CD4-positive, alpha-beta T cell treated with Interferon gamma for 1 hour (primary cell): ENCODE measurements at places on chromosomes 3 and 15.
A peak's percentile ranks its signal among the peaks of the same experiment; 100 is the strongest.

GRCh38 chr3:57256844-57257243, 29.3 kb downstream of the APPL1 start:
- DNase-seq, result no peak

GRCh38 chr3:110685630-110686029, 386.0 kb upstream of the NECTIN3 start:
- DNase-seq, result no peak

GRCh38 chr3:17747890-17748247, 5.4 kb upstream of the TBC1D5 start:
- no peak for DNase-seq

- DNase-seq, result no peak
These were observed 117.4 kb downstream of the ATG7 start for GRCh38 chr3:11389386-11390268.

DNA sequence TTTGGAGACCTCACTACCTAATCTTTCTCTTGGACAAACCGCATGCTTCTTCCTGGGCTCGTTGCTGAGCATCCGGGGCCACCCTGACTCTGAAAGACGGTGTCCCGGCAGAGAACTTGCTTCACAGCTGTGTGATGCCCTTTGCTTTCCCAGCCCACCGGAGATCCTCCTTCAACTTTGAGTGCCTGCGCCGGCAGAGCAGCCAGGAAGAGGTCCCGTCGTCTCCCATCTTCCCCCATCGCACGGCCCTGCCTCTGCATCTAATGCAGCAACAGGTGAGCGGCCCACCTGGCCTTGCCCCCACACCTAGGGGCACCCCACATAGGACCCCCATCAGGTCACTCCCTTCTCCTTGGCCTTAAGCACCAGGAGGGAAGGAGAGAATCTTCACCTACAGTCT, 37.7 kb downstream of the CHDH start:
- no peak for DNase-seq

DNA sequence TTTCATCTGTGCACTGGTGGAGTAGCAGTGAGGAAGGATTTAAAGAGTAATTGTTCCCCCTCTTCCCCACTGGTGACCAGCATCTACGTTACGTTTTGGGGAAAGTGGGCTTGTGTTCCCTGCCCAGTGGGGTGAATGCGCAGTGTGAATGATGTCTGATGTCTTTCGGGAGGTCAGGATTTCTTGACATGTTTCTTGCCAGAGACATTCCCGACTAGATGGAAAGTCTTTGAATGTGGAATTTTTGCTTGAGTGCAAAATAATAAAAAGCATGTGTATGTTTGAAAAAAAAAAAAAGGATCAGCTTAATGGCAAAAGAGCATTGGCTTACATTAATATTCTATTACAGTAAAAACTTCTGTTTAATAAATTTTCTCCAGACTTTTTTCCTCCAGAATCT, 632.2 kb downstream of the FOXP1 start:
- no peak for DNase-seq

DNA sequence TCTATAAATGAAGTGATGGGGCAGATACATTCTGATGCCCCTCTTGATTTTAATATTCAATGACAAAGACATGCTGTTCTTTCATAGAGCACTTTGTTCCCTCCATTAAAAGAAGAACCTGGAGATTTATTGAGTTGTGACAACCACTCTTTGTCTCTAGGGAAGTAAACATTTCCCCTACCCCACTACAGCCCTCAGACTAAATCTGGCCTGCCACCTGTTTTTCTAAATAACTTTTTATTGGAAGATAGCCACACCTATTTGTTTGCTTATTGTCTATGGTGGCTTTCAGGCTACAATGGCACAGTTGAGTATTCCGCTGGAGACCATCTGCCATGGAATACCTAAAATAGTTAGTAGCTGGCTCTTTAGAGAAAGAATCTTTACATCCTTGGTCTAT, 41.2 kb upstream of the ZNF385D start:
- no peak for DNase-seq

- DNase-seq, result no peak
These were observed 65.6 kb downstream of the NIPA2 start for GRCh38 chr15:22903961-22904534.

- no peak for DNase-seq
These were observed 927.7 kb downstream of the ROBO2 start for GRCh38 chr3:77967621-77968020.

DNA sequence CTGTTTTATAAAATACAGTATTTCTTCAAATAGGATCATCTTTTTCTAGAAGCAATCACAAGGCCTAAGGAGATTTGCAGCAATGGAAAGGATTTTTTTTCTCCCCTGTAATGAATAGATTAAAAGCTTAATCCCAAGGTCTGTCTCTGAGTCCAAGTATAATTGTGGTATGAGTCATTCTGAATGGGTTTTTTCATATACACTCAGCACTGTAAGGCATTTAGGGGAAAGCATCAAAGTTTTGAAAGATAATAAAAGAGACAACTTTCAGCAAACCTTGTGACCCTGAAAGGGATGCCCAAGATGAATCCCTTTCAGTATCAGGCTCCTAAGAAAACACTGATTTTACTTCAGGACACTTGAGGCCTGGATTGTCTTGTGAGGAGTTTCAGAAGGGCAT, 23.3 kb upstream of the LARS2 start:
- no peak for DNase-seq

DNA sequence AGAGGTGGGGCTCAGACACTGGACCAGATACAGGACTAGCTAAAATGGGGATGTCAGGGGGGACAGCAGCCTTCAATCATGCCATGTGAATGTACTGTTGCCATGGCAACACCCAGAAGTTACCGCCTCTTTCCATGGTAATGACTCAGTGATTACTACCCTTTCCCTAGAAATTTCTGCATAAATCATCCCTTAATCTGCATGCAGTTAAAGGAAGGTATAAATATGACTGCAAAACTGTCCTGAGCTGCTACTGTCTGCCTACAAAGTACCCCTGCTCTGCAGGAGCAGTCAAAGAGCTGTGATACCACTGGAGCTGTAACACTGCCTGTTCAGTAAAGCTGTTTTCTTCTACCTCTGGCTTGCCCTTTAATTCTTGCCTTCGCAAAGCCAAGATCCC, 168.2 kb downstream of the PEAK1 start:
- DNase-seq, result no peak

DNA sequence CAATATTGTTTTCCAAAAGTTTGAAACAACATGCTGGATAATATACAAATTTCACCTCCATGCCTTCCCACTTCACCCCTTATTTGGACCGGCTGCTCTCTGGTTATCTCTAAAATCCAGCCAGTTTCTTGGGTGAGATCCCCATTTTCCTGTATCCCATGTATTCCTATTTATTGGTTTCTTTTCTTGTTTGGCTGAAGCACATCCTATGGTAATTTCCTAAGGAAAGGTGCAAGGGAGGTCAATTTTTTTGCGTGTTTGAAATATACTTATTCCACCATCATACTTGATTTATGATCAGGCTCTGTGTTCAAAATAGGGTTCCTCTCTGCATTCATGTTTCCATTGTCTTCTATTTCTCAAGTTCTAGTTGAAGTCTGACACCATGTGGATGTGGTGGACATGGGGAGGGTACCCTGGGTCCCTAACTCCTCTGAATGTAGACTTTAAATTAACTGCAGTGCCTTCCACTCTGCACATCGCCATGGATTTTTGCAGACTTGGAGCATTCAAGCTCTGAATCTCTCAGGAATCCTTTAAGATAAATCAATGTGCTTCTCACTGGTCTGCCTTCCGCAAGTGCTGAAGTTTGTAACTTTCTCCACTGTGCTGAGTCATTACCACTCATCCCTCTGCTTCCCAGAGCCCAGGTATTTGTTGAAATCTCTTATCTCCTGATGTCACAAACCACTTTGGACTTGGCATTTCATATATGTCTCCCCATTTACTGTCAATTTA, 52.1 kb upstream of the TLE3 start:
- no peak for DNase-seq

- DNase-seq, result no peak
These were observed 43.9 kb downstream of the DGKG start for GRCh38 chr3:186318135-186318534.

- DNase-seq, result no peak
These were observed 169.9 kb downstream of the AKAP13 start for GRCh38 chr15:85550283-85550682.

DNA sequence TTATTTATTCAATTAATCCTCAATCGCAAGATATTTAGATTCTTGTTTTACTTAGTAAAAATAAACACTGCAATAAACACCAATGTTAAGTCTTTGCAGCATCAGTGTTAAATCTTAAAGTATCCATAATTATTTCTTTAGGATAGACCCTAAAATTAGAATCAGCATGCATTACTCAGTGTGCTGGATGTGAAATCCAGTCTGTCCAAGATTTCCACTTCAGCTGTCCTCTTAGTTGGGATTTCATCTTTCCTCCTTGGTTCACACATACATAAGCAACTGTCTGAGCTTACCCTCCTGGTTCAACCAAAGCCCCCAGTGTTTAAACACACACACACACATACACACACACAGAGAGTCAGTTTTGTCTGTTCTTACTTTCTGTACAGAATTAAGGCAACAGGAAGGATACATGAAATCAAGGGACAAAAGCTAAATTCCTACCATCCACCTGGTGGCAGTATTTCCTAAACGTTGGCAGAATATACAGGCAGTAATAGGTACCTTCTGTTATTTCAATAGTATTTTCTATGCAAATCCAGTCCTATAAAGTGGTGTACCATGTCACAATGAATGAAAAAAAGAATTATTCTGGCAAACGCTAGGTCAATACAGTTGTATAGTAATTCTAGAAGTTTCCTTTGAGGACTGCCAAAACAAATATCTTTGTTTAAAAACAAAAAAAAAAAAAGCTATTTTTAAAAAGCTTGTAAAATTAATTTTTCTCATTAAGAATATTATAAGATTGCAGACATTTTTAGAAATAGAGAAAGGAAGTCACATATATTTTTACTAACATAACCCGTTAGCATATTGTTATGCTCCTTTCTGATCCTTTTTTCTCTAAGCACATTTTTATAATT, 27.3 kb upstream of the DMXL2 start:
- DNase-seq, result peak; percentile 6

- DNase-seq, result peak; percentile 1
These were observed 750 bp upstream of the HHLA2 start for GRCh38 chr3:108295421-108296175.

DNA sequence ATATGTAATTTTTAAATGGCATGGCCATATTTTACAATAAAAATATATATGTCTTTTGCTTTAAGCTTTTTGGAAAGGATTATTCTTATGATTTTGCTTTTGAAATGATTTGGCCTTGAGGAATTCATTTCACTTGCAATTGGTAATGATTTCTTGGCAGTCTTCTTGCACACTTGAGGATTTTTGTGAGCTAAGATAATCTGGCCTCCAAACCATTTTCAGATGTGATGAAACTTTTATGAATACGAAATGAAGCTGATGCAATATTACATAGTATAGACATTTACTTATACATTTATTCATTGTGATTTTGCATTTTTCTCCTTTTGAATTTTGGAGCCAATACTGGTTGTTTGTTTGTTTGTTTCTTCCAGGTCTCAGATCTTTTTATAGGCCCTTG, 6.4 kb upstream of the SH2D7 start:
- no peak for DNase-seq

DNA sequence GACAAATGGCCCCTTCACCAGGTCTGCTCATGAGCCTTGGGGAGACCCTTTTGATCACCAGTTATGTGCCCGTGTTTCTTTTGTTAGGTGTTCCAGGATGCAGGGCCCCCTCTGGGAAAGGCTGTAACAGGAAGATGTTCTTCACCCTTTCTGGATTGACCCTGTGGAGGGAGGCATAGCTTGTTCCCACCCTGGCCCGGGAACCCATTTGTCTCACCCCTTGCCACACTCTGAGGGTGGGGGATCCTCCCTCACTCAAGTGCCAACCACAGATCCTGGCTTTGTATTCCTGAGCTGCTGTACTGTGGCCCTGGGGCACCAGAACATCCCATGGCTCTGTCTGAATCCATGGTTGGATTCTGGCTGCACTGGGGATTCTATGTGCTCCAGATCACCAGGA, 18.9 kb downstream of the IL16 start:
- no peak for DNase-seq

DNA sequence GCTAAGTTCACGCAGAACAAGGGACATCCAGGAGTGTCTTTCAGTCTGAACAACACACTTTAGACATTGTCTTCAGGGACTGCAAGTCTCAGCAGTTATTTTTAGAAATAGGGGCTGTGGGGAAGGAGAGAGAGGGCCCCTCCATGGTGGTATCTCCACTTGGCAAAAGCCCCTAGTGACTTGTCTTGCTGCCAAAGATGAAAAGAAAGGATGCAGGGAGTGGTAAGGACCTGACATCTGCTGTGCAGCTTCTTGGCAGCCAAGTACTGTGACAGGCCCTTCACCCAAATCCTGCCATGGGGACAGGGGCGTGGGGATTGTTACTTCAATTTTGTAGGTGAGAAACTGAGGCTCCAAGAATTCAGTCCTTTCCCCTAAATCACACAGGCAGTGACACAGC, 21.0 kb upstream of the SEMA6D start:
- DNase-seq, result no peak

DNA sequence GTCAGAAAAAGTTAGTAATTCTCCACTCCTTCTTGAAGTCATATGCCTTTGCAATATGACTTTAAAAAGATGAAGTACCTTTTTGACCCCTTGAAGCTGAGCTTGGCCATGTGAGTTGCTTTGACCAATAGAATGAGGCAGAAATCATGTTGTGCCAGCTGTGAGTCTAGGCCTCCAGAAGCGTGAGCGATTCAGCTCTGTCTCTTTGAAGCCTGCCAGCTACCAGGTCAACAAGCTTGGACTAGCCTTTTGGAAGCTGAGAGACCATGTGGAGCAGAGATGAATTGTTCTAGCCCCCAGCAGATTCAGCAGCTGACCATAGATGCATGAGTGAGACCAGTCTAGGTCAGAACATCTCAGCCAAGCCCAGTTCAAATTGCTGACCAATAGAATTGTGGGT, 69.8 kb upstream of the EOMES start:
- DNase-seq, result no peak

DNA sequence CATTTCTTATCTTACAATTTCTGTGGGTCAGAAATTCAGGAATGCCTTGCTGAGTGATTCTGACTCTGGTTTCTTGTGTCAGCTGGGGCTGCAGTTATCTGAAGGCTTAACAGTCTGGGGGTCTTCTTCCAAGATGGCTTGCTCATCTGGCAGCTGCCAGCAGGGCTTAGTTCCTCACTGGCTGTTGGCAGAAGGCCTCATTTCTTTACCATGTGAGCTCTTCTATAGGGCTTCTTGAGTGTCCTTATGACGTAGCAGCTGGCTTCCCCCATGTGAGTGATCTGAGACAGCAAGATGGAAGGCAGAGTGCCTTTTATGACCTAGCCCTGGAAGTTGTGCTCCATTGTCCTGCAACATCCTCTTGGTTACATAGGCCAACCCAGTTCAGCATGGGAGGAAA, 82.0 kb upstream of the PDZRN3 start:
- DNase-seq, result no peak

GRCh38 chr3:118938183-118938961, 96.3 kb downstream of the IGSF11 start:
- no peak for DNase-seq

DNA sequence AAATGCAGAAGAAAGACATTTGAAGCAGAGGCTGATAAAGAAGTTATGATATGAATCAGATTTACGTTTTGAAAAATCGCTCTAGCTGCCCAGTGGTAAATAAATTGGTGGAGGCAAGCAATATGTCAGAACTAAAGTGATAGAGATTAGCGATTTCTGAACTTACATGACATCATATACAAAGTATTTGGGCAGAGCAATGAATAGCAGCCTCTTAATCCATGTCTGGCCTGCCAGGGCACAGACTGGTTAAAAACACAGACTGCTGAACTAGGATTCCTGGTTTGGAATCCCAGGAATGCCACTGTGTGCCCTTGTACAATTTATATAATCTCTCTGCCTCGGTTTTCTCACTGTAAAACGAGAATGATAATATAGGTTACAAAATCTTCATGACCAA, 243.1 kb upstream of the SETMAR start:
- DNase-seq, result no peak

- no peak for DNase-seq
These were observed 36.2 kb upstream of the FILIP1L start for GRCh38 chr3:100150473-100150872.
